ENCODE measurements at places on chromosomes 5 and 9.

GRCh38 chr5:179623906-179624741, 653 bp upstream of the HNRNPH1 start:
- DNase-seq: peak; percentile 72

DNA sequence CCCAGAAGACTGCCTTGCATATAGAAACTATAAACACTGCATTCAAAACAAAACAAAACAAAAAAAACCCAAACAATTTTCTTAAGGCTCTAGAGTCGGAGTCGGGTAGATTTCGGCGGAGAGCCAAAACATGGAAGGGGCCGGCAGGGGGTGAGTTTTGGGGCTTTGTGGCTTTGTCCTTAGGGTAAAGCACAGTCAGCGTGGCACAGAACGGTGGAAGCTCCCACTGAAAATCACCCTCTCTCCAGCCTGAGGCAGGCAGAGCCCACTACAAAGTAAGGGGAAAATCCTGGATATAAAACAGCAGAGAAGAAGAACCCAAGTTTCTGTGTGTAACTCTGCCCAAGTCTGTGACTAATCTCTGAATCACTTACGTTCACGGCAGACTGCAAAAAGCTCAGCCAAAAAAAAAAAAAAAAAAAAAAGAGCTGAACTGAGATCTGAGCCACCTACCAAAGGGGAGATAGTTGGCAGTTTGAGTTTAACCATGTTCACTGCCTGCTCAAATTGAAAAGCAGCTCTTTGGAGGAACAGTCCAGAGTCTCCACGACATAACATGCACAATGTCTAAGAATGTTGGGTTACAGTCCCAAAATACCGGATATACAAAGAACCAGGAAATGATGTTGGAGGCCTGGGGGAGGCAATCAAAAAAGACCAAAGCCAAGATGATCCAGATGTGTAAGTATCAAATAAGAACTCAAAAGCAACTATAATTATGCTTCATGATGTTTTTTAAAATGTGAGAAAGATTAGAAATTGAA, 26.6 kb upstream of the OR2K2 start:
- DNase-seq: peak; percentile 70

- DNase-seq: no peak
Observed at GRCh38 chr5:88679638-88680037, 203.3 kb downstream of the MEF2C start.

DNA sequence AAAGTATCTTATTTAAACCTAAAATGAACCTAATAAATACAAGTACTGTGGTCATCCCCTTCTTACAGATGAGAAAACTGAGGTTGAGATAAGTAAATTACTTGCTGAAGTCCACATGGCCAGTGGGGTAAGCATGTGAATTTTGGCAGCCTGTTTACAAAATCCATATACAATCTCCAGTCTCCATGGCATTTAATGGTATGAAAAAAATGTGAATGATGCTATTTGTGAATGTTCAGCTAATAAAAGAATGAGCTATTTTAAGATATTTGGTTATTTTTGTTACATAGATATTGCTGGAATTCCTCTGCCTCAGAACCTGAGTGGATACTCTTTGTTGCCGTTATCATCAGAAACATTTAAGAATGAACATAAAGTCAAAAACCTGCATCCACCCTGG, 19.3 kb upstream of the GPR150 start:
- DNase-seq: no peak

- no peak for DNase-seq
Observed at GRCh38 chr9:26231391-26231790, 553.1 kb upstream of the TUSC1 start.

- DNase-seq: no peak
Observed at GRCh38 chr9:94639061-94639998, at the start of gene FBP1. FBP1 (minus strand) TSS chr9:94639518; CDS start chr9:94639310, 208 bp downstream.

DNA sequence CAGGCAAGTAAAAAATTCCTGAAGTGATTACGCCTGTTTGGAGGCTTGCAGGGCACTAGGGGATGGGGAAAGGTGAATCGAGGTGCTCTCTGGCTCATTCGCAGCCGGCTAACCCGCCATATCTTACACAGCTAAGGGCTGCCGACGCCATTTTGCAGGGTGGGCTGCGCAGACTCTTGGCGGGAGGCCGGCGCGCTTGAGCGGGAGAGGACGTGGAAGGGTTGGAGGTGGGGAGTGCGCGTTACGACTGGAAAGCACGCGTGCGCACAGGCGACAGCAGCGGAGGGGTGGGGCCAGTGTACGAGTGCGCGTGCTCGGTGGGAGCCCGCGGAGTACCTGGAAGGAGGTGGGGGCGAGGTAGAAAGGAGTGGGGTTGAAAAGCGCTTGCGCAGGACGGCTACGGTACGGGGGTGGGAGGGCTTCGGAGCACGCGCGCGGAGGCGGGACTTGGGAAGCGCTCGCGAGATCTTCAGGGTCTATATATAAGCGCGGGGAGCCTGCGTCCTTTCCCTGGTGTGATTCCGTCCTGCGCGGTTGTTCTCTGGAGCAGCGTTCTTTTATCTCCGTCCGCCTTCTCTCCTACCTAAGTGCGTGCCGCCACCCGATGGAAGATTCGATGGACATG, at the start of gene NPM1:
NPM1 (plus strand) TSS at position 505 of the 625 bp plus-strand sequence; CDS start at position 605, 100 bp downstream.
- peak; percentile 96 for DNase-seq

- no peak for DNase-seq
Observed at GRCh38 chr9:33144551-33144950, 22.6 kb downstream of the B4GALT1 start.

- no peak for DNase-seq
Observed at GRCh38 chr5:74352256-74352655, 288.3 kb downstream of the ENC1 start.

GRCh38 chr9:107025260-107026035, 162.5 kb downstream of the ZNF462 start:
- no peak for DNase-seq

DNA sequence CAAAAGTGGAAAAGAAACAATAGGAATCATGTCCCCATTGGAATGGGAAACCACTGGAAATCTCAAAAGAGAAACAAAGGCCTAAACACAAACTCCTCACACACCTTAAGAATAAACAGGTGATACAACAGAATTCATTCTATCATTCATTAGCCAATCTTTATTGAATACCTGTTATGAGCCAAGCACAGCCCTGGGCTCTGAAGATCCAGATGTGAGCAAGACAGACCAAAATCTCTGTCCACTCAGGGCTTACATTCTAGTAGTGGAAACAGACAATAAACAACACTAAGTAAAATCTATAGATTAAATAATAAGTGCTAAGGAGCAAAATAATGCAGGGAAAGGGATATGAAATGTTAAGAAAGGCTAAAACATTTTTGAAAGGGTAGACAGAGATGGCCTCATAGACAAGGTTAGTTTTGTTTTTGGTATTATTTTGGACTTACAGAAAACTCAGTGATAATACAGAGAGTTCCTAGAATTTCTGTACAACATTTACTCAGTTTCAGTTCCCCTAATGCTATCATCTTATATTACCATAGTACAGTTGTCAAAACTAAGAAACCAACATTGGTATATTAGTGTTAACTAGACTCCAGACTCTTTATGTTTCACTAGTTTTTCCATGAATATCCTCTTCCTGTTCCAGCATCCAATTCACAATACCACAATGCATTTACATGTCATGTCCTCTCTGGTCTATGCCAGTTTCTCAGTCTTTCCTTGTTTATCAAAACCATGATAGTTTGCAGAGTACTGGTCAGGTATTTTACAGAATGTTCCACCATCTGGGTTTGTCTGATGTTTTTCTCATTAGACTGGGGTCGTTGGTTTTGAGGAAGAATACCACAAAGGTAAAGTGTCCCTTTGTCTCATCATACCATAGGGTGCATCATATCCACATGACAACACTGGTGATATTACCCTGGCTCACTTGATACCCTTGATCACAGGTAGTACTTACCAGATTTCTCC, 103.7 kb downstream of the SIL1 start:
- no peak for DNase-seq

DNA sequence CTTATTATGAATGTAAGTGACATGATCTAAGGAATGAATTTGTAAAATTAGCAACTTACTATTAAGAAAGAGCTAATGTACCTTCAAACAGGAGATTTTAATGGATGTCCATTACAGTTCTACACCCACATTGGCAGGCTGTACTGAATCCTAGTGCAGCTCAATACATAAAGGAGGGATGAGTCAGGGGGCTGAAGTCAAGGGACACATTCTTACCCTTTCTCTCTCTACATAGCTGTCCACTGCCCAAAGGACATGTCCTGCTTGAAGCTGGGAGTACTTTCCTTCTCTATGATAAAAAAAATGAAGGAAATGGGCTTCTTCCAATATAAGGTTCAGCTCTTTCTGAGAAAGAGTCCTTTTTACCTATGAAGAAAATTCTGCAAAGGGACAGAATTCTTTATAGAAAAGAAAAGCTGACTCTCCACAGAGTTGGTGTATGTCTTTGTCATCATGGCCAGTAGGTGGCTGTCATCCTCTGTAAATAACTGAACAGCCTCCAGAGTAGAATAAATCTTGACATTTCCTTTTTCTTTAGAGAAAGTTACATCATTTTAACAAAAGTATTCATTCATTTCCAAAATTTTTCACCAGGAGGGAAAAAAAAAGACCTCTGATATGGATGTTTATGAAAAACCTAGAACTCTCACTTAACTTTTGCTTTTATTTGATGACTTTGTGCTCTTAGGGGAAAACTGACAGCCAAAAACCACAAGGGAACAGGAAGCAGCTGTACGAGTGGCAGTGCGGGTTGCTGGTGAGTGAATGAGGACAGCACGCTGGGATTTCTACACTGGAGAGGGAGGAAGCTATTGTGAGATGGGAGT, 13.1 kb upstream of the IFNA14 start:
- DNase-seq: no peak

DNA sequence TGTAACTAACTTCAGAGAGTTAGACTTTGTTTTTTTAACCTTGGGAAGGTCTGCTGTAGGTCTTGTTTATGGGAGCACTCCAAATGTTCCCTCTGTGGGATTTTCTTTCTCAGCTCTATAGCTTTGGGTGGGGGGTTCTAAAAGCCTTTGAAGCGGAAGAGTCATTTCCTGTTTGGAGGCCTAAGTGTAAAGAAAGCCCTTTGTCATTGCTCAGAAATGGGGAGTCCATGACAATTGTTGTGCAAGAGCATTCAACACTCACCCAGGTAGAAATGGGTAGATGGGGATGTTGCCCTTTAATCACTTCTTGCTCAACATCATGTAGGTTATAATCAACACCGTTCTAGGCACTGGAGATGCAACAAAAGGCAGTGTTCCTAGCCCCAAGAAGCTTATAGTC, 30.3 kb upstream of the MAST4 start:
- DNase-seq: no peak

- no peak for DNase-seq
Observed at GRCh38 chr5:138870611-138871010, 4.5 kb downstream of the LRRTM2 start.

DNA sequence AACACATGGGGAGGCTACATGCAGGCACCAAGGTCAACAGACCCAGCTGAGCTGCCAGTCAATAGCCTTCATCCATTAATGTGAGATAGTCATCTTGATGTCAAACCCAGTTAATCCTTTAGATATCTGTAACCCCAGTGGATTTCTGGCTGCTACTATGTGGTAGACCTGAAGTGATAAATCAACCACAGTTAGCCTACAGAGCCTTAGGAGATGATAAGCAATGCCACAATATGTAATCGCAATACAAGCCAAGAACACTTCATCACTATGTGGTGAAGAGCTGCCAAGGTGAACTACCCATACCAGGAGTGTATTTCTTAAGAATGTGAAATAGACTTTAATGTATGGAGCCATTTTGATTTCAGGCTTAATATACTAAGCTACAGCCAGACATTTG, 1175.5 kb downstream of the DTWD2 start:
- no peak for DNase-seq

GRCh38 chr5:171968531-171968930, 37.9 kb downstream of the FBXW11 start:
- no peak for DNase-seq

Data from HFF-Myc (cell line).